ENCODE measurements at places on chromosomes 6 and 20.
A peak's percentile ranks its signal among the peaks of the same experiment; 100 is the strongest.

DNA sequence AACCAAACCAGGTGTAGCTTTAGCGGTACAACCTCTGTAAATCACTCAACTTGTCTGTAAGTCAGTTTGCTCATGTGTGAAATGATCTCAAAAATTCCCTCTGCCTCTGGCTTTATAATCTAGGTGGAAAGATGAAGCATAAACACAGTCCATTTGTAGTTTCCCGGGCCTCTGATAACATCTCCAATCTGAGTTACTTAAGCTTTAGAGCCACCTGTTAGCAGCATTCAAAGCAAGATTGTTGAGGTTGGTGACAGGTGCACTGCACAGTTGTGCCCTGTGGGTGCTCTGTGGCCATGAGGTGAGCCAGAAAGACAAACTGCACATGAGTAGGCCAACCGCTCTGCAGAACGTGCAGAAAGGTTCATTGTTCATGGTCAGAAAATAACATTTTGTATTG is 53.7 kb downstream of the MOCS1 start:
- DNase-seq: peak; percentile 49

- DNase-seq: no peak
Observed at GRCh38 chr6:15870333-15871043, 207.7 kb upstream of the DTNBP1 start.

DNA sequence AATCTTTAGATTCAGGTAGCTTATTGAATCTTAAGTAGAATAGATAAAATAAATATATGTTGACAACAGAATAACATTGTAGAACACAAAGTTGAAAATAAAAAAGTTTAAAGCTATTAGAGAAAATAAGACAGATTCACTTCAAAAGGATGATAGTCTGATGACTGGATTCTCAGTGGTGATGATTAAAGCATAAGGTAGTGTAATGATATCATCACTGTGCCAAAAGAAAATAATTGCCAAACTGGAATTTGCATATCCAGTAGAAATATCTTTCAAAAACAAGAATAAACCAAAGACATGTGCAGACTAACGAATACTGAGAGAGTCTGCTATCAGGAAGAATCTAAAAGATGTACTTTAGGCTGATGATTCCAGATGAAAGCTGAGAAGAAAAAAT is 30.2 kb downstream of the ENPP1 start:
- no peak for DNase-seq

GRCh38 chr20:7291946-7292345 is 524.5 kb downstream of the BMP2 start:
- DNase-seq: no peak

- no peak for DNase-seq
Observed at GRCh38 chr6:20918868-20919267, 384.6 kb downstream of the CDKAL1 start.

- no peak for DNase-seq
Observed at GRCh38 chr20:31549513-31549880, 35.3 kb downstream of the HM13 start.

GRCh38 chr6:10221178-10221577 is 193.7 kb downstream of the TFAP2A start:
- DNase-seq: no peak

DNA sequence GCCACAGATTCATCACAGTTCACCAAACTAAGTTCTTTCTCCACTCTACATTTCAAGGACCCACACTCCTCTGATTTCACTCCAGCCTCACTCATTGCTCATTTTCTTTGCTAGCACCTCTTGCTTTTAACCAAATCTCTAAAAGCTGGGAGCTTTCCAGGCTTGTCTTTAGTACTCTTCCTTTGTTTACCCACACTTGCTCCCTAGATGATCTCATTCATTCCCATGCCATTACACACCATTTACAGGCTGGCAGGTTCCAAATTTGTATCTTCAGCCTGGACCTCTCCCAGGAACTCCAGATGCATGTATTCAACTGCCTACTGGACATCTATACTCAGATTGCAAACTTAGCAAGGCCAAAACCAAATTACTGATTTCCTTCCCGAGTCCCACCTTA is 5.3 kb upstream of the GUCA1B start:
- peak; percentile 82 for DNase-seq

DNA sequence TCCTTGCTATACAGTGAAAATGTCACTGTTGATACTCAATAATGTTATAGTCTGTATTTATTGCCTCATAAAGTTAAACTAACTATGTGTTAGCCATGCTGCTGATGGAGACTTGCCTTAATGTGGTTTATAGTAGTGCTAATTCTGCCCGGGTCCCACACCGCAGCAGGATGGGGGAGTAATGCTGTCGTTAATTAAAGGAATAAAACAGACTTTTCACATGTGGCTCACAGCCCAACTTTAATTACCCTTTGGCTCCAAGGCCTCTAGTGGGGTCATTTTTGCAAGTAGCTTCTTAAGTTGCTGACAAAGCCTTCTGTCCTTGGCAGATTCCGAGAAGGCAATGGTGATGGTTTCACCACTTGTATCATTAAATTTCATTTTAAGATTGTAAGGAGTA is 634.3 kb downstream of the TBC1D32 start:
- no peak for DNase-seq

GRCh38 chr6:90701146-90701781 is 114.4 kb upstream of the MAP3K7 start:
- no peak for DNase-seq

GRCh38 chr6:87710090-87710489 is 8.1 kb upstream of the AKIRIN2 start:
- DNase-seq: no peak

DNA sequence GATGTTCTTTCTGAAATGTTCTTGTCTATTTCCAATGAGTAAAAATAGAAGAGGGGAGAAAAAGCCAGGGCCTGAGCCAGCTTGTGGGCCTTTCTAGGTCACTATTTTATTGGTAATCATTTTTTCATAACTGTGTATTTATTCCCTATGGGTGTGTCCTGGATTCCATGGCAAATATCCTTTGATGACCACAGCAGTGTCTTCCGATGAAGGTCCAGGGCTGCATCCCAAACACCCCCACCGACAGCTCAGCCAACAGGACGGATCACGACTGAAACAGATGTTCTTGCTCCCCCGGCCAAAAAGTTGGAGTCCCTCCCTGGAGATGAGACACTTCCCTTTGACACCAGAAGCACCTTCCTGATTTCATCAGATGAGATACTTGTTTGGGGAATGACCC is 105.4 kb upstream of the PLEKHG1 start:
- DNase-seq: no peak

- no peak for DNase-seq
Observed at GRCh38 chr6:163694988-163695398, 280.5 kb downstream of the QKI start.

GRCh38 chr6:131331873-131332781 is 196.9 kb downstream of the AKAP7 start:
- DNase-seq: no peak

GRCh38 chr20:37161830-37162549 is 17.1 kb upstream of the RPN2 start:
- DNase-seq: no peak

DNA sequence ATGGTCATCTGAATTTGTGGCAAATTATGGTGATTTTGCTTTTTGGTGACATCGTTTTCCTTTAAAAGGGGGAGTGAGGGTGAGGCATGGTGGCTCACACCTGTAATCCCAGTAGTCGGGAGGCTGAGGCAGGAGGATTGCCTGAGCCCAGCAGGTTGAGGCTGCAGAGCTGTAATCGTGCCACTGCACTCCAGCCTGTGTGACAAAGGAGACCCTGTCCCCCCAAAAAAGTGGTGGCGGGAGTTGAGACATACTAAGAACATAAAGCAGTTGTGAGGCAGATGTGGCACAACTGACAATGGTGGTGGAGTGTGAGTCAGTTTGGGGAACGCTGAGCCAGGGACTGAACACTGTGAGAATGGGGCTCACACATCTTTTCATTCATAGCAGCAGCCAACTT is 45.5 kb downstream of the ADNP start:
- DNase-seq: no peak

DNA sequence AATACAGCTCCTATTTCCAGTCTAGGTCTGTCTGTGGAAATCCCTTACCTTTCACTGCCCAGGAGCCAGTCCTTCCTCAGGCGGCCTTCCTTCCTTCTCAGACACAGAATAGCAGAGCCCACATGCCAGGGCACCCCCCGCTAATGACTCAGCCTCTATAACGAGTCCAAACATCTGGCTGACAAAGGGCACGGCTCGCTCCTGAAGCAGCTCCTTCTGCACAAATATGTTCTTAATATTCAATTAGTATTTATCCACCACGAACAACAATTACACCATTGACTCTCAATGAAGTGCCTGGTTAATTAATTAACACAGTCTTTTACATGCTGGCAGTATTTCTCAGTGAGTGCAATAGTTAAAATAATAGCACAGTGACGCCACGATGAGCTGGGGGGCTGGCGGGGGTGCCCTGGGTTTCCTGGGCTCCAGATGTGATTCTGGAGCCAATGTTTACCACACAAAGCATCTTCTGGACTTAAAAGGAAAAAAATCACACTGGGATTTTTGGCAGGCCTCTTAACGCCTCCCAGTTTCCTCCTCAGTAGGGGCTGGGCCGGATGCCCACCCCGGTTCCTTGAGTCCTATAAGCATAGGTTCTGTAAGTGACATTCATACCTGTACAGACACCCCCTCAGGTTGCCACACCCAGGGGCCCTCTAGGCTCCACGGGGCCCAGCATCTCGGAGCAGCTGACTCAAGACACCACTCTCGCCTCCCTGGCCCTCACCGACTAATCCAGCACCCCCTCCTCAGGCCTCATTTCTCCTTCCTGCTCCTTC is 158.6 kb upstream of the MLN start:
- no peak for DNase-seq

DNA sequence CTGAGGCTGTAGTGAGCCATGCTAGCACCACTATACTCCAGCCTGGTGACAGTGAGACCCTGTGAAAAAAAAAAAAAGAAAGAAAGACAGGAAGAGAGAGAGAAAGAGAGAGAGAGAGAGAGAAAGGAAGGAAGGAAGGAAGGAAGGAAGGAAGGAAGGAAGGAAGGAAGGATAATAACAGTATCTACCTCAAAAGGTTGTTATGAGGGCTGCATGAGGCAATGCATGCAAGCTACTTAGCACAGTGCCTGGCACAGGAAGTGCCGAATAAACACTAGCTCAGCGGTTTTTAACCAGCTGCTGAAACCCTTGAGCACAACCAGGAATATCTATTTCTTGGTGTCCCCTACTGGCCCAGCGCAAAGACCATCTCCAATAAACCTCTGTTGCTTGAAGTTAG is 62.3 kb upstream of the TBC1D7 start:
- DNase-seq: no peak

DNA sequence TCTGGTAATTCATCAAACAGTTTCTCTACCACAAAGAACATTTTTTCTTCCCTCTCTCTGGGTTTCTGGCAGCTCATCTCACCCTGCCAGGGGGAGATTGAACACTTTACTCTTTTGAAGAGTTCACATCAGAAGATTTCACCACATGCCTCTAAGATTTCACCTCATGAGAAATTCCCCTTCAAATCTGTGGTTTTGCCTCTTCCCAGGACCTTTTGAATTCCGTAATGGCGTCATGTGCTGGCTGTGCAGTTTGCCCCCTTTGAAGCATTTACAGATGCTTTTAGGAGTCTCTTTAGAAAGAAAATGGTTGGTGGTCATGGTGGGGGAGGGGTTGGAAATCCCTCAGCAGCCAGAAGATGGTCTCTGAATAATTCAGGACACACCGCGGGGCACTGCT is 486.1 kb downstream of the QKI start:
- peak; percentile 10 for DNase-seq

DNA sequence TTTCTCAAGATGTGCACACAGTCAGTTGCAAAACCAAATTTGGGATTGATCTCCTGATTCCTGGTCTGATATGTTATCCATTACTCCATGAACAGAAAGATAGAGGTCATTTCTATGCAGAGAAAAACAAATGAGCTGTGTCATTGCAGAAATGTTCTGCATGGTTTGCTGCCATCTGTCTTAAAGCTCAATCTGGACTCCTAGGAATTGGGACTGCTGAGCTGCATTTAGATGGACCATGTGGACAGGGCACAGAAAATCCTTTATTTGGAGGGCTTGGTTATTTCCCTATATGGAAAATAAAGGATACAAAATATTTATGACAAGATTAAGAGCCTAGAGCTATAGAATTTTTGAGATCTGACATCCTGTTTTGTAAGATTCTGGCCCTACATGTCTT is 91.3 kb downstream of the ADGRB3 start:
- no peak for DNase-seq

DNA sequence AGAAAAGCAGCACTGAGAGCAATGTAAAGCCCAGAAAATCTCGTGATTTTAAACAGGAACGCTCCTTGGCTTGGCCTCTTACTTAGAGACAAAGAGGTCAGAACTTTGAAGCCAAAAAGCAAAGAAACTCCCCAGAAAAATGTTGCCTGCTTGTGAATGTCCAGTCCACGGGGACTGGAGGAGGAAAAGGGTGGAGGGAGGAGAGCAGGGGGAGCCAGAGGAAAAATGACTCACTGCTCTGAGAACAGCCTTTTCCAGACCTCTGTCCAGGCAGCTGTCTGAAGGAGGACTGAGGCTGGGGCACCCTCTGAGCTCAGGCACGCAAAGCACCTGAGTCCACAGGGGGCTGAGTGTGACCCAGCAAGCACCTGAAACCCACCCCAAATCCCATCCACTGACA is 64.7 kb downstream of the TRAM2 start:
- peak; percentile 69 for DNase-seq

DNA sequence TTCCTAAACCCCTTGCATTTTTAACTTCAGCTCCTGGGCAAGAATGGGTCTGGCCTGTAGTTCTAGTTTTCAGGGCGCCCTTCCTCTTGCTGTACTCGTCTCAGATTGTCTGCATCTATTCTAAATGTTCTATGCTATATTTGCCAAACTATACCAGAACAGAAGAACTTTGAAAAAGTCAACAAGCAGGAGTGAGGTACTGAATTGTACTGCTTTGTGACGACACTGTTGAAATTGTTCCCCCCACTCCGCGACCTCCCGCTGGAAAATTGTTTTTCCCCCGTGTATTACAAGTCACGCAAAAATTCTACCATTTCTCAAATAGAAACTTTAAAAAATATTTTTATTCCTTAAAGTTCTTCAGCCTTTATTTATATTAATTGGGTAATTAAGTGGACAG is 73.9 kb downstream of the CBFA2T2 start:
- DNase-seq: no peak

DNA sequence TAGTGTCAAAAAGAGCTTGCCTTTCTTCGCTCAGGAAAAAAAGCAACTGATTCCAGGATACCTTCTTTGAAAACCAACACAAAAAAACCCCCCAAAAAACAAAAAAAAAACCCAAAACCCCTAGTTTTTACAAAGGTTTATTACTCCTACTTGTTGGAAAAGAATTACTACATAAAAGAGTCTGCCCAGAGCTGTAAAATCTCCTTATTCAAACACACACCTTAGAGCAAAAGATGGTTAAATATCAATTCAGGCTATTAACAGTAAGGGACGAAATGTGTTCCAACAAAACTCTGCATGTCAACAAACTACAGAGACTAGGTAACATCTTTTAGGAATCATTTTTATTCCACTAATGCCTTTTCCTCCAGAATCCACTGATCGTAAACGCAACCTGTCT is 42.7 kb downstream of the BCAS1 start:
- DNase-seq: no peak

- no peak for DNase-seq
Observed at GRCh38 chr20:49698477-49698876, 15.2 kb downstream of the B4GALT5 start.

Data from skeletal muscle cell (primary cell).